ENCODE measurements at places on chromosomes 6 and 20.

DNA sequence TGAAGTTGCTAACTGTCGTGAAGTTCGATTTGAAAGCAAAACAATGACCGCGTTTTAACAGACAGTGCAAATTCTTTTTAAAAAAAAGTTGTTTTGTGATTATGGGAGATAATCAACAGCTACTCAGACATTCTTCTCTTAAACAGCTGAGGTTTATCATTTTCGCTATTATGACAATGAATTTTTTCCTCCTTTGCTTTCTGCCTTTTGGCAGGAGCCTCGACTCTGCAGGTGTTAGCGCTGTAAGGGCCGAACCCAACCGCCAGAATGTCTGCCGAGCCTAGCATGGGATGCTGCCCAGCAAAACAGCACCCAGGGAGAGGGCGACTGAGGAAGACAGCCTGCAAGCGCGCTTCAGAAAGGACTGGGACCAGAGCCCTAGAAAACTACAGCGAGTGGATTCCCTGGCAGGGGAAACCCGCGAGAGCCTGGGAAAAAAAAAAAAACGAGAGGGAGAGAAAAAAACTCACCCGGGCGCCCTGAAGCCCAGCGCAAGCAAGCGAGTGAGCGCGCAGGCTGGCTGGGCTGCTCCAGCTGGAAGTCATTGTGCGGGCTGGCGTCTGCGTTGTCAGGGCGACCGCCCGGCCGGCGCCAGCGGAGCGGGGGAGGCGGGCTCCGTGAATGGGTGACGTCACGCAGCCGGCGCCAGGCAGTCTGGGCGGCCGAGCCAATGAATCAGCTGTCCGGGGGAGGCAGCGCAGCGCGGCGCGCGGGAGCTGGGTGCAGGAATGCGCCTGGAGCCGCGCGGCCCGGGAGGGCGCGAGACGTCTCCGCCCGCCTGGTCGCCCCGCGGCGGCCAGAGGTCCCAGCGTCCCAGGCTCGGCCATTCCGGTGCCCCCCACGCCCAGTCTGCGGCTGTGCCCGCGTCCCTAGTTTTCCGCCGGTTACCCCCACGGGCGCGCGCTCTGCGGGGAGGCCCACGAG, 32.7 kb upstream of the ID4 start:
- peak; percentile 57 for DNase-seq

DNA sequence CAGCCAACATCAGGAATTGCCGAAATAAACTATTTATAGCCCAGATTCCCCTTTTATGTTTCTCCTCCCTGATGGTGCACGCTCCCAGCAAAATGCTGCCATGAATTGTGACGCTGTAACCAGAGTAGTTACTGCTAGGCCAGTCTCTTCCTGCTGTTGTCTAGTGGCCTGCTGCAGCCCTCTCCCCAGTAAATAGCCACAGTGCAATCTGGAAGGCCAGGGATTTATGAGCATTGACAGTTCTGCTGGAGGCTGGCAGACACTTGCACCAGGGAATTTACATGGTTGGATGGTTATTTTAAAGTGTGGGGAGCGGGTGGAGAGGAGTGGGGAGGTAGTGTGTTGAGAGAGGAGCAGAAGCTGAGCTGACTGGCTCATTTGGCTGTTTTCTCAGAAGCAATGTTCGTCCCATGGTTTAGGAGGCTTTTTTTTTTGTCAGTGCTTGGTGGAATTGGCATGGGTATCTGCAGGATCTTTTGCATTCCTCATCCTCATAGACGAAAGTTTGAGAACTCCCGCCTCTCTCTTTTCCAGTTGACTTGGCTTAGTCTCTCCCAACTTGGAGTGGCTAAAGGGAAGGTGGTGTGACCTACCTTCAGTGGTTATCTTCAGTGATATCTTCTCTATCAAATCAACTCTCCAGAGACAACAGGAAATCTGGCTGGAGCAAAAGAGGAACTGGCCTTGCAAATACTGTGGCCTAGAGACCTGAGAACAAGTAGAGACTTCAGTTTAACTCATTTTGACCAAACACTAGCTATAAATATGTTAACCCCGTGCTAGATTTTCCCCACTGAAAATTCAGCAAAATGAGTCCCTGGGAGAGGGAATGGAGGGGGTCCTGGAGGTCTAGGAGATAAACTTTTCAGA, 99.3 kb upstream of the VSTM2L start:
- DNase-seq: no peak

DNA sequence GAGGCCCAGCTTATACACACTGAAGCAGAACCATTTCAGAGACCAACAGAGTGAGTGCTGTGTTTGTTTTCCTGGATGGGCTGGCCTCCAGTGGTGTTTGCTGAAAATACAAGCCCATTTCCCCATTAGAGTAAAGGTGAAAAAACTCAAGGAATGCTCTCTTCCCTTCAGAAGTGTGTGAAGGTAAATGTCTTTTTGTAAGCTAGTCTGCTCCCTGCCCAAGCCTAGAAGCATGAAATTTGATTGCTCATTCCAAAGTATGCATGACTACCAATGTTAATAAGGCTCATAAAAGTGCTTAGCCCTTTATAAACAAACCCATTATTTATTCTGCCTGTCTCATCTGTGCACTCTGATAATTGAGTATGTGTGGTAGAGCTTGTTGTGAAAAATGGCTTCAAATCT, 59.1 kb downstream of the ADGRF1 start:
- no peak for DNase-seq

DNA sequence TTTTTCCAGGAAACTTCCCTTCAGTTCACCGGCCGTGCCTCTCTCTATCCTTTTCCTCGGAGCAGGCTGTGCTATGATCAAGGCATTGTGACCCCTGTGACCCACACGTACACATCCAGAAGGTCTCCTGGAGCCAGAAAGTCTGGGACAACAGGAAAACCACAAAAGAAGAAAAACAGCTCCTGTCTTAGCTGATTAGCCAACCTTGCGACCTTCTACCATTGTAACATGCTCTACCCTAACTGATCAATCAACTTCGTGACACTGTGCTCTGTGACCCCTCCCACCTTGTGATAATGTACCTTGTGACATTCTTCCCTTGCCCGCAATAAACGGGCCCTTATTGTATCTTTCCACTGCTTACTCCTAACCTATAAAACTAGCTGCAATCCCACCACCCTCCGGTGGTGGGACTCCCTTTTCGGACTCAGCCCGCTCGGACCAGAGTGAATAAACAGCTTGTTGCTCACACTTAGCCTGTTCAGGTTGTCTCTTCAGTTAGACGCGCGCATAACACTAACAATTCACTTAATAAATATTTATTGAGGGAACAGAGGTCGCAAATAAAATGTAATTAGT, 24.2 kb downstream of the ZNF311 start:
- peak; percentile 41 for DNase-seq

GRCh38 chr6:13493147-13493546, 5.7 kb upstream of the GFOD1 start:
- no peak for DNase-seq

DNA sequence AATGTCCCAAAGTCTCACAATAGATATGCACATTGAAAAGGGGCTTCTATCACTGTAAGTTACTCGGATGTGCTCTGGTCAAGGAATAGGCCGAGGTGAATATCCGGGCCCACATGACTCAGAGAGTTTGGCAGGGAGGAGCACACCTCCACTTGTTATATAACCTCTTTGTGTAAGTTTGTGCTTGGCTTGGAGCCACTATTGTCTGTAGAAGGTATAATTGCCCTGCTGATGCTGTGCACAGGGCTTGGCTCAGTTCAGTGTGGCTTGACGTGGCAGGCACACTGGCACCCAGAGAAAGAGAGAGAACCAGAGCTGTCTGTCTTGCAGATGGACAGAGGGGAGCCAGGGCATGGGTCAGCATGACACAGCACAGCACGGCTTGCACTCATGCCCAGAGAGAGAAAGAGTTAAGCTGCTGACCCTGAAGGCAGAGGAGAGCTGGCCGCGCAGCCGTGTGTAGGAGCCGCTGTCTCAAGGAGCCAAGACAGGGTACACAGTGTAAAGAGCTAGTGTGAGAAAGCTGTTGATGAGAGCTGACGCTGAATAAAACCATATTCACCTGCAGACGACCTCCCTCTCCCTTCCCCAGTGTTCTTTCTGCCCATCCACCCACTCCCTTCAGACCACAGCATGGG, 482.5 kb downstream of the C6orf118 start:
- no peak for DNase-seq

DNA sequence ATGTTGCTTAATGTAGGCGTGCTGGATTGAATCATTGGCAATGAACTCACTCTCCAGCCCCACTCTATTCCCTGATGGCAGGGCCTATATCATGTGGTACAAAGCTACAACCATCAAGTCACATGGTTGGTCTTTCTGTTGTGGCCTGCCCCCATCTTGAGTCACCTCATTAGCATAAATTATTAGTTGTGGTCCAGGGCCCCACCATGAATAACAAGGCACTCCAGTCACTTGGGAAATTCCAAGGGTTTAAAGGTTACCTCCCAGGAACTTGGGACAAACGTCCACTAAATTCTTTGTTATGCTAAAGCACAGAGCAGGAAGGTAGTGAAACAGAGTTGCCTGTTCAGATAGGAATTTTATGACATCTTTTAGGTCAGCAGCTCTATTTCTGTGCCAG, 193.7 kb downstream of the SLC35F1 start:
- no peak for DNase-seq

- no peak for DNase-seq
Observed at GRCh38 chr20:43590036-43590391, 723 bp upstream of the IFT52 start.

- no peak for DNase-seq
Observed at GRCh38 chr20:48544402-48545339, 283.1 kb downstream of the PREX1 start.

GRCh38 chr6:25387911-25388310, 108.7 kb downstream of the CARMIL1 start:
- DNase-seq: no peak

- no peak for DNase-seq
Observed at GRCh38 chr20:33654680-33655161, 7.4 kb upstream of the C20orf144 start.

Measured in activated CD4-positive, CD25-positive, alpha-beta regulatory T cell treated with anti-CD3 and anti-CD28 coated beads, Interleukin-2, amount 50 U/mL, for 72 hours (primary cell).